ENCODE measurements at places on chromosomes 12 and 14. TPM values are rescaled to one million over a fixed set of nuclear protein-coding genes. Genes with fewer than 3 reads are reported as not detected.

MYBPC1 gene
- total RNA-seq, result 1.9 TPM

KRT80 gene
- not detected for total RNA-seq

CKB gene
- total RNA-seq, result 308 TPM

KCNK10 gene
- total RNA-seq, result not detected

VCPKMT gene
- total RNA-seq, result 4.9 TPM

ABHD12B gene
- not detected for total RNA-seq

TCTN1 gene
- total RNA-seq, result 22.4 TPM

GUCY2C gene
- not detected for total RNA-seq

RIPK3 gene
- 6.2 TPM for total RNA-seq

ACRBP gene
- total RNA-seq, result 7.2 TPM

PRIMA1 gene
- 10.9 TPM for total RNA-seq

SLC10A1 gene
- total RNA-seq, result not detected

ARMH4 gene
- 9.7 TPM for total RNA-seq

TDRD9 gene
- total RNA-seq, result 1.9 TPM

BATF gene
- total RNA-seq, result 0.40 TPM

TSHR gene
- not detected for total RNA-seq

FBLN5 gene
- total RNA-seq, result 63.5 TPM

- DNase-seq, result no peak
Measured at GRCh38 chr12:1421091-1421846, 173.1 kb downstream of the FBXL14 start.

DNA sequence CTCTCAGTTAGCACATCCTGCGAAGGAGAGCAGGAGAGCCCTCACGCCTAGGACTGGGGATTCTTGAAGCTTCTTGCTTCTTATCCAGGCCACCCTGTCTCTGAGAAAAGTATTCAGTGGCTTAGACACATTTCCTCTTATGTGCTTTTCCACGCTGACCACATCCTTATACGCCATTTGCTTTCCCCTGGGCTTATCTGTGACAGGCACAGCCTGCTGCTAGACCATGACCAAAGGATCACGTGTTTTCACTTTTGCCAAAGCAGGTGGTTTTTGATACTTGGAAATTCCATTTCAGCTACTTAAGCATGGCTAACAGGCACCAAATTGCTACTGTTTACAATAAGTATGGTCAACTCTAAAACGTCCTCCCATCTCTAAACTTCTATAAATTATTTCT, 587.4 kb downstream of the AACS start:
- no peak for DNase-seq

DNA sequence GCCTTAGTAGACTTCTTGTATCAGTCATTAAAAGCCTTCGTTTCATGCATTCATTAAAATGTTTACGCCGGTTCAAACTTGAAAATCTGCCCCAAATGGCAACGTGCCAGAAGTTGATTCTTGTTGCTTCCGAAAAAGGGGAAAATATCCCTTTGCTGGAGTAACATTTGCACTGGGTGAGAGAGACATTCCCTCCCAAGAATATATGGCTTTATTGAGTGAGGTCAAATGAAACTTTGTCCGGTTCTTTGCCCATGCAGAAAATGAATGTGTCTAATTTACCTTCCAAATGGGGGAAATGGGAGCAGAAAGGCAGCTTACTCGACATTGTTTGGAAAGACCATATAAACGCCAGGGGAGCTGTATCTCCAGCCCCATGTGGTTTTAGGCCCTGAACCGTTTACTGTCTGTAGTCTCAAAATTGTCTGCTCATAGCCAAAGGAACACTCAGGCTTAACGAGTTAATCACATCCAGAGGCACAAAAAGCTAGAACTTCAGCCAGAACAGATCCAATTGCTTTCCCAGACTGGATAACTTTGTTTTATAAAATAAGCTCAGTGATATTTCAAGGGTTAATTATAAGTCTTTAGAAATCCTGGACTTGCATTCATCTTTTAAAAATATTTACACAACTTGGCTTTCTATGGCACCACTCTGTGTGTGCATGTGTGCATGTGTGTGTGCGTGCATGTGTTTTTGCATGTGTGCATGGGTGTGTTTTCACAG, 2.9 kb upstream of the EMP1 start:
- DNase-seq, result no peak

DNA sequence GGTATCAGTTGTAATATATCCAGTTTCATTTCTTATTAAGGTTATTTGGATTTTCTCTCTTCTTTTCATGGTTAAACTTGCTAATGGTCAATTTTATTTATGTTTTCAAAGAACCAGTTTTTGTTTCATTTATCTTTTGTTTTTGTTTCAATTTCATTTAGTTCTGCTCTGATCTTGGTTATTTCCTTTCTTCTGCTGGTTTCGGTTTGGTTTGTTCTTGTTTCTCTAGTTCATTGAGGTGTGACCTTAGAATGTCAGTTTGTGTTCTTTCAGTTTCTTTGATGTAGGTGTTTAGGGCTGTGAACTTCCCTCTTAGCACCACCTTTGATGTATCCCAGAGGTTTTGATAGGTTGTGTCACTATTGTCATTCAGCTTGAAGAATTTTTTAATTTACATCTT, 145.6 kb upstream of the SLCO1B1 start:
- DNase-seq, result no peak

DNA sequence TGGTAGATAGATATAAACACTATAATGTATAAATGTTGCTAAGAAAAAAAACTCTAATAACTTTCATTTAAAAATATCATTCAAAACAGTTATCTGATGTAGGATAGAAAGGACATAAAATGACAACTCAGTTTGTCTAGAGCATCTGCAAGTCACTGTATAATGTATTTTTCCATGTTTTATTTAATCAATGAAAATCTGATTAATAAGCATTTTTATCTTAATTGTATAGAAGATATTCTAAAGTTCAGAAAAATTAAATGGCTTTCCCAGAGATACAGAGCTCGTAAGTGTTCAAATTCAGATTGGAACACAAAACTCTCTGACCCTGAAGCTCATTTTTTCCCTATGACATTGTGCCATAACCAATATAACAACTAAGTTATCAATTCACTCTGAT, 295.9 kb upstream of the DCN start:
- no peak for DNase-seq

GRCh38 chr14:98189511-98189910, 1082.5 kb downstream of the BCL11B start:
- DNase-seq, result no peak

GRCh38 chr14:69693145-69693544, 73.8 kb upstream of the SRSF5 start:
- DNase-seq, result peak; percentile 59

GRCh38 chr12:3139760-3140159, 62.6 kb downstream of the TSPAN9 start:
- DNase-seq, result no peak

DNA sequence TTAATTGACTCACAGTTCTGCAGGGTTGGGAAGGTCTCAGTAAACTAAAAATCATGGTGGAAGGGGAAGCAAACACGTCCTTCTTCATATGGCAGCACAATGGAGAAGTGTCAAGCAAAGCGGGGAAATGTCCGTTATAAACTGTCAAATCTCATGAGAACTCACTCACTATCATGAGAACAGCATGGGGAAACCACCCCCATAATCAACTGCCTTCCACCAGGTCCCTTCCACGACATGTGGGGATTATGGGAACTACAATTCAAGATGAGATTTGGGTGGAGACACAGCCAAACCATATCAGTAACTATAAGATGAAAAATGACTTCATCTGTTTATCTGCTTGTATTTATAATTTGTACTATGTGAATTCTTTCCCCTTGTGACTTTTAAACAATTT, 577.6 kb upstream of the MDGA2 start:
- DNase-seq, result no peak

GRCh38 chr14:48125654-48126053, 450.2 kb upstream of the MDGA2 start:
- no peak for DNase-seq

- peak; percentile 57 for DNase-seq
Measured at GRCh38 chr12:104480826-104481440, 24.2 kb downstream of the CHST11 start.

- no peak for DNase-seq
Measured at GRCh38 chr12:132078190-132078589, 65.9 kb downstream of the DDX51 start.

DNA sequence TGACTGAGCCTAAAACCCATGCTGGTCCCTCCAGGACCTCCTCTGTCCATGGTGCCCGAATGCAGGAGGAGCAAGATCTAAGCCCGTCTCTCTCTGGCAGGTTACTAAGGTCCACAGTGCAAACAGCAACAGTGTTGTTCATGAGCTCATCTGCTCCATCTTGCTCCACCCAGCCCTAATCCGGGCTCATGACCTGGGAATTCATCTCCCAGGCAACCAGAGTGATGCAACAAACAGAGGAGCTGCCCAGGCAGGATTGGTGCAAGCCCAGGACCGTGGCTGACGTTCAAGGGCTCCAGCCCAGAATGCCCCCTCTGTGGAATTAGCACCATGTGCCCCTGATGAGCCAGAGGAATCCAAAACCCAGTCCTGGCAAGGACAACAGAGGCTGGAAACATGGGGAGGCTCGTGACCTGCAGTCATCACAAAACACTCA, 29.9 kb downstream of the HSPB8 start:
- peak; percentile 94 for DNase-seq

GRCh38 chr14:58607952-58608317, 29.8 kb upstream of the DACT1 start:
- DNase-seq, result no peak

DNA sequence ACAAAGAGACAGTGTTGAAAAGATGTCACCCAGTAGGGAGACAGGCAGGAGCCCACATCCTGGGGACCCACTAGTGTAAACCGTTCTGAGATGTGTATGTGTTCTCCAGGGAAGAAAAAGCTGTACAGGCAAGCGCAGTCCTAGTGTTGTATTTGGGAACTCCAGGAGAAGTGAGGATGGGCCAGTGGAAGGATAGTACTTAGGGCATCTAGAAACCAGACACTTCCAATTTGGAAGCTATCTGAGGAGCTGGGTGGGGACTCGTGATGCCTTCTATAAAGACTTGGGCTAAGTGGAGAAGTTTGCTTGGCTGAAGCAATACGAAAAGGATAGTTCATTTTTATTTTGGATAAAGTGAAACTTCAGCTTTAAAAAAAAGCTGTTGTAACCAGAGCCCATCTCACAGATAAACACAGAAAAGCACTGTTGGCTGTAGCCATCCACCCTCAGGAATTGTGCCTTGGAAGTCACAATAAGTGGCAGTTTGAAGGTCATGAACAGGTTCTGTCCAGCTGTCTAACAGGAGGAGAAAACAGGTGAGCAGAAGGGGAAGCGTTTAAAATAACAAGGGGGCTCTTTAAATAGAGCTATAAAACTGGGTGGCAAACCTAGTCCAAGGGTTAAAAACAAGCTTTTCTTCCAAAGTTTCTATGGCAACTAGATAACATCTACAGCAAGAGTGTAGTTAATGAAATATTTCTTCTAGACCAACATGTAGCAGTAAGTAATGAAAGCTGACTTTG, 108.0 kb upstream of the ARHGAP5 start:
- no peak for DNase-seq

- DNase-seq, result no peak
Measured at GRCh38 chr14:56358851-56359614, 220.6 kb upstream of the TMEM260 start.

DNA sequence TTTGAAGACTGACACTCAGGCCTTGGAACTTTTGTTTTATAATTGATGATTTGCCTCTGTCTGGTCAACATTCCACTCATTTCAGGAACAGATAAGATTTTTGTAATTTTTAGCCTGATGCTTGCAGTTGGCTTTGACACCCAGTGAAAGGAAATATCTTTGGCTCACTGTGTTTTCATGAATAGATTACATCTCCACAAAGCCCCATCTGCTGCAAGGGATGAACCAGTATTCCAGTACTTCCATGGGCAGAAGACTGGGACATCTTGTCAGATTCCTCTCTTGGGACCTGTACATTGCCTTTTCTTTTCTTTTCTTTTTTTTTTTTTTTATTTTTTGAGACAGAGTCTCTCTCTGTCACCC, 28.4 kb downstream of the GSG1 start:
- no peak for DNase-seq

DNA sequence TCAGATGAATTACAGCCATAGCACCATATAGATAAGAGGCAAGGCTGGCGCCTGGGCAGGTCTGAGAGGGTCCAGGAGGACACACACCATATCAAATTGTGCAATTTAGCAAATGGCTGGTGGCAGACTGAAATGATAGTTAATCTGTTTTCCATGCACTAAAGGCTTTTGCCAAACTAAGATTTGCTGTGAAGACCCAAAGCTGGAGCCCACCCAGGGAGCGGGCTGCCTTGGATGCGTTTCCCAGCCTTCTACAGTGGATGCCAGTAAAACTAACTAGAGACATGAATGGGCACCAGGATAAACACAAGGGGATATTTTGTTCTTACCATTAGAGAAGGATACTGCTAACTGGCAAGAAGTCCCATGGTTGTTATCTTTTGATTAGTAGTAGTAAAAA, 475.1 kb downstream of the DPF3 start:
- no peak for DNase-seq

DNA sequence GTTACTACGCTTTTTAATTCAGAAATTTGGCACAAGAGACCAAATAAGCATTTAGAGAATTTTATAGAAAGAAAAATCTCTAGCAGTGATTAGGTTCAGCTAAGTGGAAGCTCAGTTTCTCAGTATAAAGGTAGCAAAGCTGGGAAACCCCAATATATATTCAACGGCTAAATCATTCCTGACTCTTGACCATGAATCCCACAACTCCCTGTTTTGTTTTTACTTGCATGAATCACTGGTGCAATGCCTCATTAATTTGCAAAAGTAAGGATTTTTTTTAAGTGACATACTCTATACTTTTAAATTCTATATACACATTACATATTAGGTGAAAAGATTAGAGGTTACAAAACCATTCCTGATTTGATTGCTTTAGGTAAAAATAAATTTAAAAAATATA, 74.3 kb upstream of the PLEKHG7 start:
- DNase-seq, result no peak

DNA sequence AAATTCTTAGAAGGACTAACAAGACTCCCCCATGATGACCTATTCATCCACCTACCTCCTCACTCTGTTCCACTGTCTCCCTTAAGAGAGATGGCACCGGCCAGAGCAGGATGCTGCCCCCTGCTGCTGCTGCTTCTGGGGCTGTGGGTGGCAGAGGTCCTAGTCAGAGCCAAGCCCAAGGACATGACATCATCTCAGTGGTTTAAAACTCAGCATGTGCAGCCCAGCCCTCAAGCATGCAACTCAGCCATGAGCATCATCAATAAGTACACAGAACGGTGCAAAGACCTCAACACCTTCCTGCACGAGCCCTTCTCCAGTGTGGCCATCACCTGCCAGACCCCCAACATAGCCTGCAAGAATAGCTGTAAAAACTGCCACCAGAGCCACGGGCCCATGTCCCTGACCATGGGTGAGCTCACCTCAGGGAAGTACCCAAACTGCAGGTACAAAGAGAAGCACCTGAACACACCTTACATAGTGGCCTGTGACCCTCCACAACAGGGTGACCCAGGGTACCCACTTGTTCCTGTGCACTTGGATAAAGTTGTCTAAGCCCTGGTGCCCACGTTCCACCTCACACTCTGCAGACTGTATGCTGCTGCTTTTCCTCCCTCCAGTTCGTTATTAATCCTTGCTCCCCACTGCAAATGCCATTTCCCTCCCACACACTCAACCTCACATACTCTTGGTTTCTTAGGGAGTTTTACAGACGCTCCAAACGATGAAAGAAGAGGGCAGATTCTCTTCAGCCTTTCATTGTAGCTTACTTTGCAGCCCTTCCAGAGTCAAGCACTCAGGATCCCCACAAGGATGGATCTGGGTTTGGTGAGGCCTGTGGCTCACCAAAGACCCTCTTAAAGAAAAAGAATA, at the start of gene RNASE8:
Gene RNASE8, plus strand, starts transcription at position 20 of the 873 bp plus-strand sequence. Its CDS starts 71 bp downstream, at position 91.
- no peak for DNase-seq

- no peak for DNase-seq
Measured at GRCh38 chr14:34507459-34507858, 32.0 kb downstream of the EAPP start.

- no peak for DNase-seq
Measured at GRCh38 chr12:30164382-30165318, 380.9 kb upstream of the TMTC1 start.

- peak; percentile 86 for DNase-seq
Measured at GRCh38 chr14:102096569-102097188, 9.8 kb upstream of the HSP90AA1 start.

All from heart left ventricle (tissue), 16 donors.